ENCODE measurements at places on chromosomes 7 and 10. TPM values are rescaled to one million over a fixed set of nuclear protein-coding genes. Genes with fewer than 3 reads are reported as not detected.

OPN4 gene
- not detected for total RNA-seq

LAMB4 gene
- total RNA-seq, result under 0.01 TPM

NKX2-3 gene
- not detected for total RNA-seq

CARD11 gene
- 0.20 TPM for total RNA-seq

IRF5 gene
- not detected for total RNA-seq

IFIT1B gene
- total RNA-seq, result not detected

COL28A1 gene
- total RNA-seq, result under 0.01 TPM

ZSCAN25 gene
- total RNA-seq, result 8.8 TPM

BMPR1A gene
- total RNA-seq, result 37.8 TPM

FOXI2 gene
- not detected for total RNA-seq

FFAR4 gene
- total RNA-seq, result not detected

R3HCC1L gene
- total RNA-seq, result 11.7 TPM

PRF1 gene
- not detected for total RNA-seq

TMEM270 gene
- total RNA-seq, result not detected

GIMAP5 gene
- not detected for total RNA-seq

GNGT1 gene
- not detected for total RNA-seq

NUTM2D gene
- total RNA-seq, result 1.1 TPM

KLLN gene
- total RNA-seq, result 0.73 TPM

CUEDC2 gene
- total RNA-seq, result 51.8 TPM

GSTO2 gene
- total RNA-seq, result 0.98 TPM

GHRHR gene
- total RNA-seq, result not detected

AKR1C3 gene
- total RNA-seq, result 139 TPM

IDI2 gene
- total RNA-seq, result under 0.01 TPM

KLF6 gene
- total RNA-seq, result 64.1 TPM

RPEL1 gene
- 0.37 TPM for total RNA-seq

RINT1 gene
- total RNA-seq, result 12.5 TPM

ACTL6B gene
- total RNA-seq, result not detected

CPN1 gene
- total RNA-seq, result not detected

NAT16 gene
- not detected for total RNA-seq

ARHGEF35 gene
- 0.73 TPM for total RNA-seq

ERVW-1 gene
- total RNA-seq, result not detected

HYAL4 gene
- not detected for total RNA-seq

SNCG gene
- 9.2 TPM for total RNA-seq

DYDC1 gene
- not detected for total RNA-seq

UBN2 gene
- 4.8 TPM for total RNA-seq

PDLIM1 gene
- total RNA-seq, result 9.9 TPM

PBLD gene
- 2.2 TPM for total RNA-seq

LRRD1 gene
- 0.20 TPM for total RNA-seq

ASB4 gene
- not detected for total RNA-seq

MYPN gene
- total RNA-seq, result under 0.01 TPM

DTX2 gene
- 11.1 TPM for total RNA-seq

GNAT3 gene
- not detected for total RNA-seq

ZNF736 gene
- total RNA-seq, result 11.8 TPM

MRPS24 gene
- 97.7 TPM for total RNA-seq

HOXA3 gene
- total RNA-seq, result 6.1 TPM

SPDYE16 gene
- total RNA-seq, result not detected

GRID2IP gene
- total RNA-seq, result not detected

ADAM22 gene
- 0.73 TPM for total RNA-seq

HMX3 gene
- not detected for total RNA-seq

LRRC18 gene
- total RNA-seq, result not detected

SNX13 gene
- 41.2 TPM for total RNA-seq

CACNA2D1 gene
- 48.5 TPM for total RNA-seq

PLEKHS1 gene
- total RNA-seq, result not detected

PTPRZ1 gene
- total RNA-seq, result not detected

BMPER gene
- total RNA-seq, result 10.2 TPM

POU6F2 gene
- not detected for total RNA-seq

C10orf62 gene
- total RNA-seq, result not detected

UNC5B gene
- total RNA-seq, result 13.9 TPM

UPK3BL2 gene
- 3.7 TPM for total RNA-seq

Data from subcutaneous preadipocyte (primary cell).